Activated CD4-positive, alpha-beta T cell treated with anti-CD3 and anti-CD28 coated beads for 24 hours (primary cell): ENCODE measurements at places on chromosomes 11 and 22.

DNA sequence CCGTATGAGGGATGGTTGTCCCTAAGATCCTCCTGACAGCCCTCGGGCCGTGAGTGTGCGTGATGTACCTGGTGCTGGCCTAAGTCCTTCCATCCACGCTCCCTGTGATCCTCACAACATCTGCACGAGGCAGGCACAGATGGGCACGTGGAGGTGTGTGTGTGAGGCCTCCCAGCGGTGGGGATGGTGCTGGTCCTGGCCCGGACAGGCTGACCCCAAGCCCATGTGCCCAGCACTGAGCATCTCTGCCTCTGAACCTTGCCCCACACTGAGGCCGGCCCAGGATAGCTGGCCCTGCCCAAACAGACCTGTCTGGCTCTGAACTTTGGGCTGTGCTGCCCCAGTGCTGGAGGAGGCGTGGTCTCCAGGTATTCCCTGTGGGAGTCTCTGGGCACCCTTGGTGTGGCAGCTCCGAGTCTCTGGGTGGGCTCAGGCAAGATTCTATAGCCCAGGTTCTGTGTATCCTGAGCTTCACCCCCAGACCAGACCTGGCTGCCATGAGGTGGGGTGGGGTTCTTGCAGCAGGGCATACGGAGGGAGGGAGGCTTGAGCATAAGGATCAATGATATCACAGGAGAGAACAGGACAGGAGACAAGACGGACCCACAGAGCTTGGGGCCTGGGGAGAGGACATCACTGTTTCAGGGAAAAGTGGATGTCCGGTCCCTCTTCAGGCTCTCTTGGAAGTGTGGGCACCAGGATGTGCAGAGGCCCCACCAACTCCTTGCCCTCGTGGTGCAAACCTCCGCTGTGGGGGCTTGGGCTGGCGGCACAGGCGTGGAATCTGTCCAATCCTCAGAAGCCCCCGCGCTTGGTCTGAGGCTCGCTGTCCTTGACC lies 881.8 kb downstream of the BRD1 start:
- DNase-seq = no peak

GRCh38 chr11:67776852-67777520 lies 102.6 kb upstream of the ALDH3B2 start:
- no peak for DNase-seq

DNA sequence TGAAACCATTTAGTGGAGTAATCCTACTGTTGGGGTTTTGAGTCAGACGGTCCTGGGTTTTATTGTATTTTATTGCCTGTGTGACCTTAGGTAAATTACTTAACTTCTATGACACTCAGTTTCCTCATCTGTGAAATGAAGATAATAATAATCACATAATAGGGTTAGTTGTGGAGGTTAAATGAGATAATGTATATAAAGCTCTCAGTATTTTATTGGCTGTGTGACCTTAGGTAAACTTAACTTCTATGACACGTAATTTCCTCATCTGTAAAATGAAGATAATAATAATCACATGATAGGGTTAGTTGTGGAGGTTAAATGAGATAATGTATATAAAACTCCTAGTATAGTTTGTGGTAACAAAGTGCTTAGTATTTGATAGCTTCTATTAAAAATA lies 13.2 kb downstream of the BARX2 start:
- DNase-seq = no peak

GRCh38 chr11:1815311-1815710 lies 19.5 kb upstream of the SYT8 start:
- no peak for DNase-seq

- no peak for DNase-seq
These were observed 61.6 kb downstream of the SC5D start for GRCh38 chr11:121354192-121354591.

DNA sequence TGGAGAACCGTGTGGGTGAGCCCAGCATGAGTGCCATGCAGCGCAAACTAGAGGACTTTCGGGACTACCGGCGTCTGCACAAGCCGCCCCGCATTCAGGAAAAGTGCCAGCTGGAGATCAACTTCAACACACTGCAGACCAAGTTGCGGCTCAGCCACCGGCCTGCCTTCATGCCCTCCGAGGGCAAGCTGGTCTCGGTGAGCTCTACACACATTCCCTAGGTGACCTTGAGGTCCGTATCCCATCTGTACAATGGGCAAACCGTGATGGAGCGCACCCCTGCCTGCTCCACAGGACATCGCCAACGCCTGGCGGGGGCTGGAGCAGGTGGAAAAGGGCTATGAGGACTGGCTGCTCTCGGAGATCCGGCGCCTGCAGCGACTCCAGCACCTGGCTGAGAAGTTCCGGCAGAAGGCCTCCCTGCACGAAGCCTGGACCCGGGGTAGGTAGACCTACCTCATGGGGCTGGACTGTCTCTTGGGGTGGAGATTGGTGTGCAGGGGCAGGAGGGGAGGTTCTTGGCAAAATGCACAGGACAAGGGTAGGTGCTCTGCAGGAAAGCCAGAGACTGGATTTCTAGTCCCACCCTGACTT lies 10.6 kb downstream of the CTSF start:
- DNase-seq = no peak

- no peak for DNase-seq
These were observed 79.3 kb downstream of the MICAL2 start for GRCh38 chr11:12189543-12190235.

DNA sequence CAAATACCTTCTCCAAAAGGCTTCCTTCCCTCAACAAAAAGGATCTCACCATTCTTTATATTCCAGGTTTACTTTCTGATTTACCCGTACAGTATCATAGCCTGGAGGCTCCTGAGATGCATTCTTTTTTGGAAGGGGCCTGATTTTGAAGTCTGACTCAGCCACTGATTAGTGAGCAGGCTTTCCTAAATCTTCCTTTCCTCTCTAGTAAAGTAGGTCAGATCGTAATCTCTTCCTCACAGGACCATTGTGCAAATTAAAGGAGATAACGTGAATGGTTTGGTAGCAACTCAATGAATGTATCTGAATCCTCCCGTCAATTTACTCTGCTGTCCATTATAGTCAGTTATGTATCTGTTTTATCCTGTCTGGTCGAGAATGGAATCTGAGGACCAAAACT lies 227.7 kb upstream of the ANO5 start:
- DNase-seq = no peak

DNA sequence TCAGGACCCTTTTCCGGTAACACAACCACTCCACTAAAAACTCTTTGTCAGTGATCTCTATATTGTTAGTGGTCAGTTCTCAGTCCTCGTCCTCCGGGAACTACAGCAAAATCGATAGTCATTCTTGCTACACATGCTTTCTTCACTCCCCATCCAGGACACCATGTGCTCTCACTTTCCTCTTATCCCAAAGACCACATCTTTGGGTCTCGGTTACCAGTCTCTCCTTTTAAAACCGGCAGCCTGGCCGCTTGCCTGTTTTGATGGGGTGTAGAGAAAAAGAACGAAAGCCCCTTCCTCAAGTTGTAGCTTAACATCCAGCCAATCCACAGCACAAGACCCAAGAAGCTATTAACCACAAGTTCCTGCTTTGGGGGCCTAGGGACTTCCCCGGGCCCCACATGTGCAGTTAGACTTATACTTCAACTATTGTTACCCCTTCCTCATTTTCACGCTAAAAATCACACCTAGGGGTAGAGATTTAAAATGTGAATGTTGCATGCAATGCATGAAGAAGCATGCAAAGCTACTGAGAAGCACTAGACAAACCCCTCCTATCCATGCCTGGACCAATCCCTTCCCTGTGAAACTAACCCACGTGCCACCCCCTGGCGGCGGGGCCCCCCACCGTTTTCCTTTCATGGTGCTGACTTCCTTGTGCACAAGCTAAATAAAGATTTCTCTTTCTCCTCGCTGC lies 1.5 kb upstream of the TOLLIP start:
- no peak for DNase-seq

DNA sequence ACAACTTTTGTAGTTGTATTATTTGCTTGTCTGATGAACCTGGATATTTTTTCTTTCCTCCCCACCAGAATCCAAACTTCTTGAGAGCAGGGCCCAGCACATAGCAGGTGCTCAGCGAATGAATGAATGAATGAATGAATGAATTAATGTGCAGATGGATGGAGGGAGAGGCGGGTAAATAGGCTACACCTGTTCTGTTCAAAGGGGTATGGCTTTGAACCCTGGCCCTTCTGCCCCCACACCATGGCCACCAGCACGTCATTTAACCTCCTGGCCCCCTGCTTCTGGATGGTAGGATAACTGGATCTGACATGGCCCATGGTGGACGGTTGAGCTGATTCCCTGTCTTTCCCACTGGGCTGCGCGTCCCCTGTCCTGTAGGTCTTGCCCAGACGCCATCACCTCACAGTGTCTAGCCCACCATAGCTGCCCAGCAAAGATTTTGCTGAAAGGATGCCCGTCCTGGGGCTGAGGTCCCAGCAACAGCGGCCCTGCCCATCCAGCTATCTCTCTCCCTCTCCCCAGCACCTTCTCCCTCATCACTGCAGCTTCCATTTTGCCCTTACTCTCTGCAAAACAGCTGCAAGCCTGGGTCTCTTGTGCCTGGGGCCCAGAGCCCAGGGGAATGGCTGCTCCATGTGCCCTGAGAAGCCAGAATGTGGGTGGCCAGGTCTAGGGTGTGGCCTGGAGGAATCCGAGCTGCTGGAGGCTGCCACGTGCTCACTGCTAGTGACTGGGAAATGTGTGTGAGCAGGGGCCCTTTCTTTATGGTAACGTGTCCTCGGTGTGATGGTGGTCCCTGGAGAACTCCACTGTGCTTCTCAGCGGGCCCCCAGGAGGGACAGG lies 49.3 kb upstream of the LINC01488 start:
- DNase-seq = no peak

DNA sequence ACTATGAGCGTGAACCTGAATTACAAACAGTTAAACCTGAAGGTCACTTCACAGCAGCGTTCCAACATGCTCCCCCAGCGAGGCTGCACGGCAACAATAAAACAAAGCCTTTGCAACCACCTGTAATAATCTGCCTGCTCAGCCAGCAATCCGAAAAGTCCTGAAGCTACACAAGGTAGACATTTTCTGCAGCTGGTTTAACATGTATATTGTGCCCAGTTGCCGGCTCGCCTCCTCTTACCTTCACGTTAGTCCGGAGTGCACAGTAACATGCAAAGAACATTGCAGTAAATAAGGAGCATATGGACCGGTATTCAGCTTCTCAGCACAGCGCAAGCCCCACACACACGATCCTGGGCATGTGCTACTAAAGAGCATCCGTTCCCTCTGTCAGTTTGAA lies 704.3 kb downstream of the DLG2 start:
- DNase-seq = no peak

DNA sequence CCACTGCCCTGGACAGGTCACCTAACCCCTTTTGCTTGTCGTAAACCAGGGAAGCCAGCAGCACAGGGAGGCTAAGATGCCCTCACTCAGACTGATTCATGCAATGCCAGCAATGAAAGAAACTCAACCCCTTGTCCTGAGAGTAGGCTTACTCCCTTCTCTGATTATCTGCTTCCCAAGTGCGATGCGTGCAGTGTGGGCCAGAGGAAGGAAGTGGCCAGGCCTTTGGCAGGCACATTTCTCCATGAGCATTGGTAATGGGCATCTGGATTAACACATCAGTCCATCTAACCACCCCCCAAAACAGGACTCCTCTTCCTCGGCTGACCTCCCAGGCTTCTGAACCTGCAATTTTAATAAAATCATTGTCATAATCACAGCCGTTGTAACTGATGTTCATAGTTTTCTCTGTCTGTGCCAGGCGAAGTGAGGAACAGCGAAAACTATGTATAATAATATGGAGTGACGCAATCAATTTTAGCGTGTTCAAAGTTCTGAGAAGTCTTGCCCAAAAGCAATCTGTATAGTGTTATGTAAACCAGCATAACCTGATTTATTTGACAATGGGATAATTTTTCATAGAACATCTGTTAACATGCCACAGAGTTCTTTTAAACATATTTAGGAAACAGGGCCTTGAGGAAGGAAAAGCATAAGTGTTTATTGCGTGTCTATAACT lies 33.9 kb downstream of the TST start:
- no peak for DNase-seq

GRCh38 chr22:37026325-37026724 lies 6.8 kb downstream of the MPST start:
- no peak for DNase-seq

DNA sequence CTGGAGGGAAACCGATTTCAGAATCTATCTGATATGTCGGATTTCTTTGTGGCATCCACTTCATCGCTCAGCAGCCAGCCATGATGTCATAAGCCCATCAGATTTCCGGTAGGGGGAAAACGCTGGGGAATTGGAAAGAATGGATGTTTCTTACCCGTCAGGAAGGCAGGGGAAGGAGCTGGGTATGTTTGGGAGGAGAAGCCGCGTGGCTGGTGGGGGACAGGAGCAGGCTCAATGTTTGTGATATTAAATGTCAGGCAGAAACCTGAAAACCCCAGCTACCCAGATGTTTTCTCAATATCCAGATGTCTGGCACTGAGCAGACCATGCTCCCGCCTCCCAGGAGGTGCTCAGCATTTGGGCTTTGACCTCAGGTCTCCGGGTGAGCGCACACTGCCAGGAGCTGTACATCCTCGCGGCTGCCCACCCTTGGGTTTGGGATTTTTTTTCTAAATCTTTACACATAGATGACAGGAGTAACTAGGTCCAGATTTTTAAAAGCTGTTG lies 67.5 kb downstream of the NFAM1 start:
- no peak for DNase-seq

DNA sequence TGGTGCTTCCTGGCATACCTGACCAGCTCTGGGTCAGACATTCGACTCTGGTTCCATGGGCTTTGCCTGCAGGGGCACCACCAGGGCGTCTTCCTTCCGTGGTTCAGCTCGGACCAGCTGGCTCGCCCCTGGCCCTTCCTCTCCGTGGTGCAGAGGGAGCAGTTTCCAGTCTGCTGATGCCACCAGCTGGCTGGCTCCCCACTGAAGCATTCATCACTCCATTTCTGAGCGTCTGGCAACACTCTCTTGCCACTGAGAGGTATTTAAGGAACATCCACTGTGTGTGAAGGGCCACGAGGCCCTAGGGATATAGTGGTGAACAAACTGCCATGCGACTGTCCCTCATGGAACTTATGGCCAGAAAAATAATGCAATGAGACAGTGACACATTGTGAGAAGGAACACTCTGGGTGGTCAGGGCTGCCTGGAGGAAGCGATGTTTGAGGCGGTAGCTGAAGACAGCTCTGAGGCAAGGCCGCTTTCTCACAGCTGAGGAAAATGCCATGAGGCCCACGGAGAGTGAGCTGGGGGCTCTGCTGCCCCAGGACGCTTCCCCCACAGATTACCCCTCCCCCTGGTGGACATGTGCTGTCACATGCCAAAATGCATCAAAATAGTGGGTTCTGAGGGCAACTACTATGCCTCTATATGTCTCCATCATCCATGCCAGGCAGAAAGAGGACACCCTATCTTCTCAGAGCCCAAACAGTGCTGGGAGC lies 44.9 kb upstream of the ARFGAP3 start:
- no peak for DNase-seq
